ENCODE measurements at places on chromosomes 2 and 18.

- DNase-seq = no peak
Measured at GRCh38 chr2:74083750-74084149, 64.0 kb downstream of the BOLA3 start.

GRCh38 chr18:74895686-74896085, 298.0 kb downstream of the ZNF407 start:
- peak; percentile 63 for DNase-seq

DNA sequence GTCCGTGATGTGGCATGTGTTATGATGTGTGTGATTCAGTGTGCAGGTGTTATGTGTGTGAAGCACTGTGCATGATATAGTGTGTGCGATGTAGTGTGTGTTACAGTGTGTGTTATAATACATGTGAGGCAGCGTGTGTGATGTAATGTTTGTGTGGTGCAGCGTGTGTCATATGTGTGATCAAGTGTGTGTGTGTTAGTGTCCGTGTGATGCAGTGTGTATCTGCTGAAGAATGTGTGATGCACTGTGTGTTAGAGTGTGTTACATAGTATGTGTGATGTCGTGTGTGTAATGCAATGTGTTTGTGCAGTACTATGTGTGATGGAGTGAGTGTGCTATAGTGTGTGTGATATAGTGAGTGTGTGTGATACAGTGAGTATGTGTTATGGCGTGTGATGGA, 182.8 kb upstream of the SOX11 start:
- DNase-seq = no peak

DNA sequence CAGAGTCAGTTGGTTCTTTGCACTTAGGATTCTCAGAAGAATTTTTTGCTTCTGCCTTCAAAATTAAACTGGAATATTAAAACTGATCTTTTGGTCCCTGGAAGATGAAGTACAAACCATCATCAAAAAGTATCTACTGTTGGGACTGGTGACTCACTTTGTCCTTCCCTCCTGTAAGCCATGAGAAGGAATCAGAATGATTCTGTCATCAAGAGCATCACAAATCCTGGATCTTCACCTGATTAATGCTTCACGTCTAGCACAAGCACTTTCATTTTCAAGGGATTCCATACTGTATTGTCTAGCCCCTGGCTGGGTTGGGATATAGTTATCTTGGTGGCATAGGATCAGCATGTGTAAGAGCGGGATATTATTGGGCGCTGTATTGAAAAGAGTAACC, 69.3 kb upstream of the CYP1B1 start:
- no peak for DNase-seq

DNA sequence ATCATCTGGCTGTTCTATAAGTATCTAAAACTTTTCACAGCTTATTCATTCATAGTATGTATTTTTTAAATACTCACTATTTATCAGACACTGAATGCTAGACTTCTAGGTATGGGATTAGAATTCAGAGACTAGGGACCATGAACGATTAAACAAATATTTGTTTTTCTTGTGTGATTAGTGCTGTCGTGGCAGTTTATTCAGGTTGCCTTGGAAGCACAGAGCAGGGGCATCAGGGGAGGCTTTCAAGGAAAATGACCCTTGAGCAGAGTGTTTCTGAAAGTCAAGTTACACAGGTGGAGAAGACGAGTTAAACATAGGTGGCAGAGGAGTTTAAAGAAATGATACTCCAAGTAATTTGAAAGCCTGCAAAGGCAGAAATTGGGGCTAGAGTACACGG, 5.7 kb downstream of the SPOPL start:
- DNase-seq = no peak

DNA sequence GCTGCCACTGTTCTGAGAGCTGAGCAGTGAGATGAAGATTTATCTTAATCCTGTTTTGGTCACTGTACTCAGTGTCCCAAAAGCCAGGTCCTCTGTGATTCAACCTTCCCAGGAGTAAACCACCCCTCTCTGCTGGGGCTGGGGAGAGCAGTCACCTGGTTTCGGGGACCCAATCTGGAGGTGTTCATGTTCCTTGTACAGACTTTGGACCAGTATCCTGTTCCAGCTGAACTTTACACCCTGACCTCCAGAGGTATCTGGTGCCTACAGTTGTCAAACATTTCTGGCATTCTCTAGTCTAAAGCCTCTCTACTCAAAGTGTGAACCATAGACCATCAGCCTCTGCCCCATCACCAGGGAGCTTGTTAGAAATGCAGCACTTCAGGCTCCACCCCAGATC, 22.1 kb downstream of the CERS6 start:
- DNase-seq = no peak

GRCh38 chr18:67545681-67546080, 29.2 kb upstream of the DSEL start:
- DNase-seq = no peak

GRCh38 chr2:216373896-216374295, 1.6 kb upstream of the MARCHF4 start:
- DNase-seq = no peak

DNA sequence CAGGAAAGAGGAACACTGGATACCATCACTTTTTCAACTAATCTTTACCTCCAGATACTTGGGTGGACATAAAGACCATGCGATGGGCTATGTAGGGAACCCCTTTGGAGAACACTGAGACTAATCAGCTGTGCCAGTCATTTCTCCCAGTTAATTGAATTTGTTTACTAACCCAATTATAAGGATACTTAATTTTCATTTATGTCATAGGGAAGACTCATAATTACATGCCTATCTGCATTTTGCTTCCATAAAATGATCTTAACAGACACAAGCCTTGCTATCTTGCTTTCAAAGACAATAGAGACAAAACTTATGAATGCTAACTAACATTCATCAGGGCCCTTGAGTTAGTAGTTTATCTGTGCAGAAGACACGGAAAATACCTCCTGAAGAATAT, 68.9 kb upstream of the CAVIN2 start:
- DNase-seq = no peak

GRCh38 chr18:49170925-49171505, 220.2 kb upstream of the SMAD7 start:
- peak; percentile 20 for DNase-seq

- no peak for DNase-seq
Measured at GRCh38 chr2:125681976-125682805, 973.8 kb upstream of the GYPC start.

DNA sequence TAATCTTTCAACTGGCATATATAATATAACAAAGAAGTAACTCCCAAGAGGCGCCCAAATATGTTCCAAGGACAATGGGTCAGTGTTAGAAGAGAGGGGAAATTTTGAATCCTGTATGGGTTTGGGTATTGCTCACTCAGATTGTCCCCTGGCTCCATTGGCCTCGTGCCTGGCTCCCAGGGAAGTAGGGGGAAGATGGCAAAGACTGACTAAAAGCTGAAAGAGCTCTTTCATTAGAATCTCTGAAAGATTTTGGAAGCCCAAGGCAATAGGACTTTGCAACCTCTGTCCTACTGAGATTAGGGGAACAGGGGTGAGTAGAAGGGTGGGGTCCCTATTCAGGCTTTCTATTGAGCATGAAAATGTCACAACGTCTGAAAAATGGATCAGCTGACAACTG, 1272.8 kb upstream of the ZEB2 start:
- no peak for DNase-seq

DNA sequence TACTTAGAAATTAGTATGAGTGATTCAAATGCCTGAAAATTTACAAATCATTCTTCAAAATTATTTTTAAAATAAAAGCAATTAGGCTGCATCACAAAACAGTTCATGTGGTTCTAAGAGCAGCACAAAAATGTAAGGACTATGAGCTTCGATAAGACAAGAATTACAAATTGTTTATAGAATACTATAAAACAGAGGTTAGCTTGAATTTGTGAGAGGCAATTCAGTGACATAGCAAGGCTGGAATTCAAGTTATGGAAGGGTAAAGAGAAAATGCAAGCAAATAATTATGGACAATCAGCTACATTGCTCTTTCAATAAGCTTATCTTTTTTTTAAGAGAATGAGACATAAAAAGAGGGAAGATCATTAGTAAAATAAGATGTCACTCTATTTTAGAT, 7.1 kb upstream of the XIRP2 start:
- no peak for DNase-seq

GRCh38 chr2:237350070-237350469, 63.9 kb downstream of the COL6A3 start:
- DNase-seq = no peak

- no peak for DNase-seq
Measured at GRCh38 chr18:74945774-74946545, 263.0 kb downstream of the PTGR3 start.

- DNase-seq = no peak
Measured at GRCh38 chr2:37343537-37344434, 644 bp upstream of the QPCT start.

DNA sequence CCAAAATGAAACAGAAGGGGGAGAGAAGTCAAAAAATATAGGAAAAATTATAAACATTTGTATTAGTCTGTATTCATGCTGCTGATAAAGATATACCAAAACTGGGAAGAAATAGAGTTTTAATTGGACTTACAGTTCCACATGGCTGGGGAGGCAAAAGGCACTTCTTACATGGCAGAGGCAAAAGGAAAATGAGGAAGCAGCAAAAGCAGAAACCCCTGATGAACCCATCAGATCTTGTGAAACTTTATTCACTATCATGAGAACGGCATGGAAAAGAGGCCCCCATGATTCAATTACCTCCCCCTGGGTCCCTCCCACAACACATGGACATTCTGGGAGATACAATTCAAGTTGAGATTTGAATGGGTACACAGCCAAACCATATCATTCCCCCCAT, 79.1 kb downstream of the ZRANB3 start:
- DNase-seq = no peak

GRCh38 chr2:43178602-43179542, 47.5 kb downstream of the ZFP36L2 start:
- no peak for DNase-seq

- DNase-seq = no peak
Measured at GRCh38 chr2:217790681-217791392, 212.0 kb downstream of the TNS1 start.

- DNase-seq = peak; percentile 60
Measured at GRCh38 chr2:177763531-177764265, 308.9 kb downstream of the PDE11A start.

DNA sequence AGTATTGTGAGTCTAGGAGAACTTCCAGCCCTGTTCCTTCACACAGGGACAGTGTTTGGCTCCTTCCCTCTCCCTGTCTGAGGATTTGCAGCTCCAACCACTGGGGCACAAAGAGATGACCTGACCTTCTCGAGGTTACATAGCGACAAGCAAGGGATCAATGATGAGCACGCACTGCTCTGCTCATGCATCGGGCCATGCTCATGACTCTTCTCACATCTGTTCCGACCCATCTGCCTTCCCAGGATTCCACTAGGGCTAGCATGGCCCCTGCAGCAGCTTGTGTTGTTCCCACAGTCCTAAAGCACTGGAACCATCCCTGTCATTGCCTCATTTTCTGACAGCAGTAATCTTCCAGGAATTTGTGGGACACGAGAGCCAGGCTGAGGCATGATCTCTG, 78.8 kb upstream of the ARHGAP28 start:
- no peak for DNase-seq

- DNase-seq = no peak
Measured at GRCh38 chr2:30236591-30237238, 5.4 kb downstream of the LBH start.

- DNase-seq = no peak
Measured at GRCh38 chr2:188414869-188415753, 123.4 kb downstream of the GULP1 start.

GRCh38 chr18:9233771-9234440, 97.3 kb downstream of the ANKRD12 start:
- peak; percentile 38 for DNase-seq

DNA sequence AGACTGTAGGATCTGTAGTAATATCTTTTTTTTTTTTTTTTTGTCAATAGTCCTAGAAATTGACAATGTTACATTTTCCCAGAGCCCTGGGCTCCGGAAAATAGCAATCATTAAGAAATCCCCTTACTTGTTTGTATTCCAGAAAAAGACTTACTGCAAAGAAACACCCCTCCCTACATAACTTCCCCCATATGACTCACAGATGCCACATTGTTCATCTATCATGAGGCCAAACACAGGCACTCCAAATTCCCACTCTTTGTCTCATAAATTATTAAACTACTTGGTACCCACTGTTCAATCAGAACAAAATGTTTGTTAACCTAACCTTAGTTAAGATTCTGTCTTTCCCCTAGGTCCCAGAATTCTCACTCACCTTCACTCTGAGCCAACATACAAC, 53.5 kb downstream of the TEX51 start:
- DNase-seq = no peak

DNA sequence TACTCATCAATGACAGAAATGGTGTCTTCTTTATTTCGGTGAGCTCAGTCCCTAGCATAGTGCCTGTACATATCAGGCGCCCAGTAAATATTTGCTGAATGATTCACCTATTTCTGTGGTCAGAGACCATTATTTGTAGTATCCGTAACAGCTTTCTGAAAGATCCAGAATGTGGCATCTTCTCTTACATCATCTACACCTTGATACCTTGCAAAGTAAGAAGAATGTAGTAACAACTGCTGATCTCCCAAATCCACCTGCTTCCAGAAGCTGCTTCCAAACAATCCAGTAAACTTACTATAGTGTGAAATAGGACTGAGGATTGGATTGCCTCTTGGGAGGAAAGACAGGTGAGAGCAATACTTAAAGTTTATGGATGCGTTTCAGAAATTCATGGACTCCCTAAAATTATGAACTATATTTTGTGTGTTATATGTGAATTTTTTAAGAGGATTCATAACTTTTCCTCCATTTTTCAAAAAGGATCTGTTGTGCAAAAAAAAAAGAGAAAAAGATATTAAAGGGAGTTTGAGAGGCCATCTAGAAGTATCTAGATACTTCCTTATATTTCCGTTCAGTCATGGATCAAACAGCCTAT, 945 bp upstream of the ASXL2 start:
- DNase-seq = no peak

- DNase-seq = no peak
Measured at GRCh38 chr2:174691201-174691779, 73.0 kb downstream of the CHRNA1 start.

GRCh38 chr2:80496775-80497174, 192.2 kb upstream of the LRRTM1 start:
- DNase-seq = no peak

GRCh38 chr2:98804265-98804650, 73.3 kb upstream of the MGAT4A start:
- DNase-seq = no peak

- DNase-seq = no peak
Measured at GRCh38 chr2:84704505-84705244, 176.2 kb downstream of the TRABD2A start.

GRCh38 chr2:233974530-233975071, 57.4 kb downstream of the TRPM8 start:
- DNase-seq = no peak

All from globus pallidus (tissue), 1 donor.